ENCODE measurements at places on chromosomes 5 and 9.

- DNase-seq, result no peak
These were observed 93.8 kb downstream of the TTC39B start for GRCh38 chr9:15213249-15213648.

GRCh38 chr5:98772415-98773213 is 849 bp upstream of the RGMB start:
- DNase-seq, result no peak

DNA sequence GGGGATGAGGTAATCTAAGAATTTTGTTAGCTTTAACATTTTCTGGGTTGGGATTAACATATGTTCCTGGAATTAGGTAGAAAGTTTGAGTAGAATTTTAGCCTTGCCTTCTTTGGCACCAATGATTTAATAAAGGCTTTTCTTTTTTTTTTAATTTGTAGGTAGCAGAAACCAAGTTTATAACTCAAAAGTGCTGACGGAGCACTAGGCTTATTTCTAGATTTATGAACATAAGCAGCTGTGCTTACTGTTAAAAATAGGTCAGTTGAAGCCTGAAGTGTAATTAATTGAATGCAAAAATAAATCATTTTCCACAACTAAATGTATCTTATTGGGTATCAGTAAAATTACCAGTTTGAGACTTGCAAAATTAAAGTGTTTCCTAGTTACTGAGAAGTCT is 62.4 kb downstream of the TAF11L14 start:
- no peak for DNase-seq

- DNase-seq, result no peak
These were observed 139.1 kb upstream of the CLINT1 start for GRCh38 chr5:157997991-157998504.

DNA sequence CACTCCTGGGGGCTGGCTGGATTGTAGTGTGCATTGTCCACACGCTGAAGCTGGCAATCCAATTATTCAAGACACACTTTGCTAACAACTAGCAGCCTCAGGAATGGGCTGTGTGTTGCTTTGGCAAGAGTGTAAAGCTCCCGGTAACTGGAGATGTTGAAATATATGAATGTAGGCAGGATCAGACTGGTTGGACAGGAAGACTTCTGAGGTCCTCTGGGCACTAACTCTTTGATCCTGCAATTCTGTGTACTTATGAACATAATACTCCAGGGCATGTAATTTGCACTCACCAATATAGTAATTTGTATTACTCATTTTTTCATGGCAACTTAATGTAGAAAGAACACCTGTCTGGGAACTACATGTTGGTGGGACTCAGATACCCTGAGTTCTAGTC is 106.7 kb upstream of the SLC28A3 start:
- DNase-seq, result no peak

- DNase-seq, result no peak
These were observed 47.1 kb upstream of the PWWP2A start for GRCh38 chr5:160166069-160166972.

- no peak for DNase-seq
These were observed 228.2 kb downstream of the TLE1 start for GRCh38 chr9:81461196-81461595.

DNA sequence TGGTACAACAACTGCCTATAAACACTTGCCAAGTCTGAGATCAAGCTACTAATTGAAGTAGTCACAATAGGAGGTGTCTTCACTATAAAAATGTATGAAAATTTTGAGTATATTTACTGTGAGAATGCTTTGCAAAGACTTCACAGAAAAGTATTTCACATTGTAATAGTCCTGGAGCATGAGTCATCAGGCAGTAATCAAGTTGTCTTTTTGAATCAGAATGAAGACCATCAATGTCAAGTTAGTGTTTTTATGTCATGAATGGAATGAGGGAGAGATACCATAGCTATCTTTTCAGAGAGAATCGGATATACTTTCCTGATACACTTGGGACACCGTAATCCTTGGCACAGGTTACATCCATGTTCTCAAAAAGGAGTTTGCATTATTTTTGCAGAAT is 466.9 kb upstream of the ARRDC3 start:
- DNase-seq, result no peak

- DNase-seq, result no peak
These were observed 12.9 kb upstream of the FGF10 start for GRCh38 chr5:44402084-44402483.

- DNase-seq, result no peak
These were observed 145.3 kb downstream of the SNCAIP start for GRCh38 chr5:122457178-122457826.

DNA sequence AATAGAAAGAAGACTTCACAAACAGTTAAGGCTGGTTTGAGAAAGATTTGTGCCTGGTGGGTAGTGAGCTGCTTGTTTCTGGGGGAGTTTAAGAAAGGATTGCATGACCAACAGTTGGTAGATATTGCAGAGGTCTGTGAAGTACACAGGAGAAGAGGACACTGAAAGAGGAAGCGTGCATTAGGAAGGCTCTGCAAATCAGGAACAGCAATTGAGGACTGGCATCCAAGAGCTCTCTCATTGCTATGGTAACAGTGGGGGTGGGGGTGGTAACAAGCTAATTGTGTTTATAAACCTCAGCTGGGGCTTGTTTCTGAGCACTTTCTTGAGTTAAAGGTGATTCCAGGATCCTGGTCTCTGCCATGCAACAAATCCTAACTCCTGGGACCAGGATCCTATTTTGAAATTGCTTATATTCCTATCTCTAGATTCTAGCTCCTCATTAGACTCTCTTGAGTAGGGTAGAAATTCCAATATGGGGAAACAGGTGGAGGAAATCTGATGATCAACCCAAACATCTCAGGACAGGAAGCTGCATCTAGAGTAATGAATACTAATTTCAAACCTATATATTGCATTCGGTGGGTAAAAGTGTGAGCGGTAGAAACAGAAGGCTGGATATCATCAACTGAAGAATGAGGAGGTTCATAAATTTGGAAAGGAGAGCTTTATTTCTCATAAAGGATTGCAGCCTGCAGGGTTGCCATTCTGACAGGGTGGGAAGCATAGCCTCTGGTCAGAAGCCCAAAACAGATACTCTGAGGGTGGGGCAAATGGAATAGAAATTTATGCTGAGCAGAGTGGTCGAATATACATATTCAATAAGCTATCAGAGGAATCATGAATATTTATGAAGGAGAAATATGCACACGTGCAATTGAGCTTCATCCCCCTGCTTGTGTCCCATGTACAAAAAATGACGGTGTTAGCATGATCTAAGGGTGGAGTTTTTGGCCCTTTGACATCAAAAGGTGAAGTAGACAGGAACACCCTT is 79.4 kb downstream of the PTTG1 start:
- no peak for DNase-seq

DNA sequence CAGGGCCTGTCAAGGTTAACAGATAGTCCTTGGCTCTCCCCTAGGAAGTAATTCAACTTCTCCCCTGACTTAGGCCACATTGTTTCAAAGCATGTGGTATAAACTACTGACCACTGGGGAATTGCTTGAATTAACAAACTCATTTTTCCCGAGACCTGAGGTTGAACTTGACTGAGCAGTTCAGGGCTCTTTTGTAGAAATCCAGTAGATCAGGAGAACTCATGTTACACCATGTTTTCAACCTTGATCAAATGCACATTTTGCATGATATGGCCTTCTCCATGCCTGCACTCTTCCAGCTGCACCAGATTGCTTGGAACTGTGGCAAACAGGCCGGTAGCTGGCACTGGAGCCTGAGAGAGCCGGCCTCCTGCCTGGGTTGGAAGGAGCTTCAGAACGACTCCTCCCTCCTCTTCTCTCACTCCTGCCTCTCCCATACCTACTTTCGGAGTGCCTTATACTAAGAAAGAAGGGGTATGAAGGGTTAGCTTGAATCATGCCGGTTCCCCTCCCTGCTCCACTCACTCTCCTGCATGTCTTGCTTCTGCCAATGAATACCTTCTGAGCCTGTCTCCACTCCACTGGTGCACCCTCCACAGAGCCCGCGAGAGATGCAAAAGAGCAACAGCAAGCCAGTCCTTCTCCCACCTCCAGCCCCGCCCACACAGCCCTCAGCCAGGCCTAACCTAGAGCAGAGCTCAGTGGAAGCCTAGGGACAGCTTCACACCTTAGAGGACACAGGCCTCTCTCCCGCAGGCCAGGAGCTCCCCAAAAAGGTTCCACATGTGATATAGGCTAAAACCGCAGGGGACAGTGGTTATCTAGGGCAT is 159.4 kb downstream of the MACROH2A1 start:
- DNase-seq, result no peak

DNA sequence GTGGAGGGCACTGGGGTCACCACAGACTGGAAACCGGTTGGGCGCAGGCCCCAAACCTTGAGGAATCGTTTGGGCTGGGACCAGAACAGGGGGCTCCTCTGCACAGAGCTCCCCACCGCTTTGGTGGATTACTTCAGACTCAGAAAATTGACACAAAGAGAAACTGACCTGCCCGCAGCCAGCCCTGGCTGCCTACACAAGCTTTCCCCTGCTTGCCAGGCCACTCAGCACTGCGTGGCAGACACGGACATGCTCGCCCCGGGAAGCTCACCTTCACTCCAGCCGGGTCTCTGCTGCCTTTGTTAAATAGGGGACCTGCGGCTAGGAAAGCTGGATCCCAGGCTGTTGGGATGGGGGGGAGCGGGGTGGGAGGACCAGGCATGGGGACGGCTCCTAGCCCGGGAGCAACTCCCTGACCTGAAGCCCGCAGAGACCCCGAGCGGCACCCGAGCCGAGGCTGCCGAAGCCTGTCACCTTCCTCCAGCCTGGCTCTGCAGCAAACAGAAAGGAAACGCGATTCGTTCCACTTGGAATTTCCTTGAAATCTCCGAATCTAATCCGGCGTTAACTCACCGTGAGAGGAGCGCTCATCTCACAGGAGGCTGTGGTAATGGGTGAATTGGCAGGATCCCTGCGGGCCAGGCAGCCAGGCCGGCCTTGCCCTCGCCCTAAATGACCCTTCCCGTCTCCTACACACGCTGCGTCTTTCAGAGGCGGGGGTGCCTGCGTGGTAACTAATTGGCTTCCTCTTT is 8.8 kb downstream of the PAX5 start:
- DNase-seq, result no peak

- no peak for DNase-seq
These were observed 60.7 kb downstream of the MED27 start for GRCh38 chr9:132018957-132019405.

DNA sequence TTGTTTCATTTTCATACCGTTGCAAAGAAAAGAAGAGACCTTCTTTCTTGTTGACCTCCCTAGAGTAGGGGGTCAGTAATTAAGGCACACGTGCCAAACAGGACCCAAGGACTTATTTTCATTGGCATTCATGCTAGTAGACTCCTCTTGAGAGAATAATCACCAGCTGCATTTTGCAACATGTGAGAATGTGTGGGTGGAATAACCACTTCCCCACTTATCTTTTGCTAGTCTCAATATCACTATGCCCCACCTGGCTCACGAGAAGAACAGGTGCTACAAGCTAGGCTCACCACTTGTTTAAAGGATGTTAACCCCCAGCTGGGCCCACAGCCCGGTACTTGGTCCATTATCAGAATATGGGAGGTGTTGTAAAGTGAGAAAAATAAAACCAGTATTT is 460.7 kb upstream of the MEF2C start:
- DNase-seq, result no peak

DNA sequence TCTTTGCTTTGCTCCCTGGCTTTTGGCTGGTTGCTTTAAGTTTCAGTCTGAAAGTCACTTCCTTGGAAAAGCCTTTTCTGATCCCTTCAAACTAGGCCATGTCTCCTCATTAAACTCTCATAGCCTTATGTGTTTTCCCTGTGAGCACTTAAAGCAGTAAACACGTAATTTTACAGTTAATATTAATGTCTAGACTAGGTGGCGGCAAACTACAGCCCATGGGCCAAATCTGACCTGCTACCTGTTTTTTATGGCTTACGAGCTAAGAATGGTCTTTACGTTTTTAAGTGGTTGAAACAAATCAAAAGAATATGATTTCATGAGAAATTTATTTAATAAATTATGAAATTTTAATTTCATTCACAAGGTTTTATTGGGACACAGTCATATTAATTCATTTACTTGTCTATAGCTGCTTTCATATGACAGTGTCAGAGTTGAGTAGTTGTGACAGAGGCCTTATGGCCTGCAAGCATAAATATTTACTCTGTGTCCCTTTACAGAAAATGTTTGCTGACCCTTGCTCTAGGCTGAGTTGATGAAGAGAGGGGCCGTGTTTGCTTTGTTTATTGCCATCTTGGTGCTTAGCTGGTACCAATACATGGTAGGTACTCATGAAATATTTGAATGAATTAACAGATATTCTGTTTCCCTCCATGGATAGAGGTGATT is 7.4 kb downstream of the SLC44A1 start:
- DNase-seq, result no peak

DNA sequence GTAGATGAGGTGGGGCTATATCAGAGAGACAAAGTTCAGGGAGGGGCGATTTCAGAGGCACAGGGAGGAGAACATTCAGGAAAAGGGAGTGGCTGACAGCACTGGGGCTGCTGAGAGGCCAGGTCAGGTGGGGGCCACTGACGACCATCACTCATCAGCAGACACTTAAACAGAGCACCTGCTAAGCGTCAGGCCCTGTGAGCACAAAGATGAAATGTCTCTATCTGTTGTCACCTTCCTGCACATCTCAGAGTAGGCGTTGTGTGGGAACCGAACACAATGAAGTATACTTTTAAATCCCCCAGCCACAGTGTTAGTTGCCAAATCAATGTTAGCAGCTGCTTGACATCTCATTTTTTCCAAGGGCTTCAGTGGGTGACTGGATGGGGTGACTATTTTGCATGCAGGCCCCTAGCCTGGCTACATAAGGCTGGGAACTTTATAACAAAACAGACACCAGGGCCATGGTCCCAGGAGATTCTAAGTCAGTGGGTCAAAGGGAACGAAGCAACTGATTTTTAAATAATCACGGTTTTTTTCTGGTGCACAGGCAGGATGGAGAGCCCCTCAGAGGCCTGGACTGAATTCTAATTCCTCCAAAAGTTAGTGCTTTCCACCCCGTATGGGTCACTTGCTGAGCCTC is 31.1 kb upstream of the ANKRD18A start:
- DNase-seq, result no peak

DNA sequence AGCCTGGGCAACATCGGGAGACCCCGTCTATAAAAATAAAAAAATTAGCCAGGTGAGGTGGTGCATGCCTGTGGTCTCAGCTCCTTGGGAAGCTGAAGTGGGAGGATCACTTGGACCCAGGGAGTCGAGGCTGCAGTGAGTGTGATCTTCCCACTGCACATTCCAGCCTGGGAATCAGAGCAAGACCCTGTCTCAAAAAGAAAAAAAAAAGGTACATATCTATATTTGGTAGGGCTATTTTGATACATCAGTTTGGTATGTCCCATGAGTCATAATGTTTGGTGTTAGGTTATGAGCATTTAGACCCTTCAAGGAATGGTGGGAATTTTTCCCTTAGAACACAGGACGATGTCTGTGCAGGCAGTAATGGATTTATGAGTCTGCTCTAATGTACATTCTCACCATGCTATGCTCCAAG is 55.3 kb upstream of the POU4F3 start:
- no peak for DNase-seq

DNA sequence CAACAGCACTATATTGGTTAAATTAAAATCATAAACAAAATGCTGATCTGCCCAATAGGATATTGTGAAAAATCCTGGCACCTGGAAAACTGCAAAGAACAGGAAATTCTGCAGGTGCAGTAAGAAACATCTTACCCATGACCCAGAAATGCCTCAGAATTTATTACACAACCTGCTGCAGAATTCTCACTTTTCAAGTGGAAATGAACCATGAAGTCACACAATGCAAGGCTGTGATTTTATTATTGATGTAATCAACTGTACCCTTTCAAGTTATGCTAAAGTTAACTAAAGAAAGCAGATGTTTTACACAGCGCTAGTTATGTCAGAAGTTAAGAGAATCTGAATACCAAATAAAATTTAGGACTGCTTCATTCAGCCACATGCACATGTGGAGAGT is 6.0 kb downstream of the STRBP start:
- DNase-seq, result no peak

All from activated CD8-positive, alpha-beta memory T cell treated with anti-CD3 and anti-CD28 coated beads for 48 hours (primary cell).